ENCODE measurements at places on chromosomes 3 and 15.

- no peak for DNase-seq
These were observed 127.3 kb downstream of the NR2F2 start for GRCh38 chr15:96457841-96458240.

GRCh38 chr15:68800875-68801274 lies 19.8 kb downstream of the ANP32A start:
- no peak for DNase-seq

DNA sequence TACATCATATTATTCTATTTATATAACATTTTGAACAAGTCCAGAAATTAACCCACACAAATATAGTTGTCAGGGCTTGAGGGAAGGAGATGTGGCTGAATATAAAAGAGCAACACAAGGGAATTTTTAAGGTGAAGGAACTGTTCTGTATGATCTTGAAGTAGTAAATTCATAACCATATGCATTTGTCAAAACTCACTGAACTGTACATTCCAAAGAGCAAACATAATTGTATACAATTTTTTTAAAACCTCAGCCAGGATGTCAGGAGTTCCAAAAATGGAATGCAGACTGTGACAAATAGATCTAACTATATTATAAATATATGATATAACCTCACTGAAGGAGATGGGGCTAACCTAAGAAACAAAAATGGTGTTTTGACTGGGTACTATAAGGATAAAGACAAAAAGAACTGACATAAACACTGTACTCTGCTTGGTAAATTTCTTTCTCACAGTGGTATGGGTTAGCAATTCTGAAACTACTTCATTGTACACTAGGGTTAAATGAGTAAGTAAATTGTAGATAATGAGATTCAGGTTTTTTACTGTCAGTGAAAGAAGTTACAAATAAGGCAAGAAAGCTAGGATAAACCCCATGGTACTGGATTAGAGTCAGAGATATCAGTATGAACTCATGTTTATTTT lies 14.4 kb downstream of the GOLGB1 start:
- no peak for DNase-seq

GRCh38 chr3:196193736-196194541 lies 17.3 kb downstream of the ZDHHC19 start:
- no peak for DNase-seq

DNA sequence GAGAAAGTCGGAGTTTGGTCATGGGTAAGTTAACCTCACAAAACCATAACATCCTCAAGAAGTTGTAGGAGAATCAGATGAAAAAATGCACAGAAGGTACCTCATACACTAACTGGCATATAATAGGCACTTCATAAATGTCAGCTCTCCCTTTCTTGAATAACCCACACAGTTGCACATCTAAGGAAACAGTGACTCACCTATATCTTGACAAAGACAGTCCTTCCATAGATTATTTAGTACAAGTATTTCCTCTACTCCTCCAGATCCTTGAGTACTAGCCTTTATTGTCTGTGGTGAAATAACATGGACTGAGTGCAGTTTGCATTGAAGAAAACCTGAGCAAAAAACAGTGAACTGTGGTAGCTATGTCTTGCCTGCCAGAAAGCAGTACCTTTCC lies 46.6 kb downstream of the MAGI1 start:
- no peak for DNase-seq

DNA sequence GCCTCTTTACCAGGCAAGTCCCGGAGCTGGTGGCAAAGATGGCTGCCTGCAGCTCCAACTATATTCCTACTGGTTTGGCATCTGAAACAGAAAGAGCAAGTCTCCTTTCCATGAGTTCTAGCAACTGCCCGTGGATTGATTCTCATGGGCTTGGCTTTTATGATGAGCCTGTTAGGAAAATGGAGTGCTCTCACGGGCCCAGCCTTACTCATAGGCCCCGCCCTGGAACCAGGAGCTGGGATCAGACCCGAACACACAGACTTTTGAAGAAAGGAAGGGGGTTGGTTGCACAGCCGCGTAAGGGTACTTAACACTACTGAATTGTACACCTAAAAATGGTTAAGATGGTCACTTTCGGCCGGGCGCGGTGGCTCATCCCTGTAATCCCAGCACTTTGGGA lies 2.9 kb downstream of the NRROS start:
- no peak for DNase-seq

GRCh38 chr15:73891328-73892315 lies 18.3 kb downstream of the TBC1D21 start:
- no peak for DNase-seq

DNA sequence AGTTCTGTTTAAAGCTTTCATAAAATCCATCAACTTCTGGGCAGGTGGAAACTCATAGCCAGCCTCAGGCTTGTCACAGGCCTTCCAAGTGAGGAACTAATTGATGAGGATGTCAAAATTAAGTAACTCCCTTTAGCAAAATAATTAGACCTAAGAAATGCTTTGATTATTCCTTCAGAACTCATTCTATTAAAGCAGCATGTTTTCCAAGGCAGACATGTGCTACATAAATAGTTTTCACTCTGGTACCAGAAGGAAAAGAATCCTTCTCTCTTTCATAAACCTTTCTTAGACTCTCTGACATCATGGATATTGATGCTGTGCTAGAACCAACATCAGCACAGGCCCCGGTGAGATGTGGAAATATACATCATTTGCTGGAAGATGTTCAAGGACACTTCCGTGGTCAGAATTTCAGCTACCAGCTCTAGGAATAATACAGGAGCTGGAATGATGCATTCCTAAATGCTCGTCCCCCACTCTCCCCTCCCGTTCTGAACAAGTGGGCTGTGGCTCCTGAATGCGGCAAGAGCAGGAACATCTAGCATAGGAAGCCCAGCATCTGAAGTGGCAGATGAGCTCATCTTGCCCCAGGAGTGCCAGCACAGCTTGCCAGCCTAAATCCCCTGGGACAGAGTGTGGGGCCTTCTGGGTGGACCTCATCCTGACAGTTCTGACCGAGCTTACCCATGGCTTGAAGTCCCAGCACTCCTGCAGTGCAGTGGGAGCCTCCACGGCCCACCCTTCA lies 82.4 kb downstream of the WWTR1 start:
- peak; percentile 22 for DNase-seq

DNA sequence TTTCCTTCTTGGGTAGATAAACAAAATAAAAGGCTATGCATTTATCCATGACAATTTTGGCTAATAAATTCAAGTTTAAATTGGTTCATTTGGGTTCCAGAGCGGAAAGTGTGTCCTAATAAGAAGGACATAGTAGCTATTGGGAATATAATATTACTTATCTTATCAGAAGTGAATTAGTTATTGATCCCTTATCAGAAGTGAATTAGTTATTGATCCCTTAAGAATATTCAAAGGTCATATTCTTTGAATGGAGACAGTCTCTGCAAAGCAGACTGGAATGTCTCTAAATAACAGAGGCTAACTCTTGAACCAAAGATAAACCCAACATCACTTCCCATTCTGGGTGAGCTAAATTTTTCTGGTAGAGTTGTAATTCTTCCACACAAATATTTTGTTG lies 290.7 kb upstream of the BCHE start:
- DNase-seq = no peak

DNA sequence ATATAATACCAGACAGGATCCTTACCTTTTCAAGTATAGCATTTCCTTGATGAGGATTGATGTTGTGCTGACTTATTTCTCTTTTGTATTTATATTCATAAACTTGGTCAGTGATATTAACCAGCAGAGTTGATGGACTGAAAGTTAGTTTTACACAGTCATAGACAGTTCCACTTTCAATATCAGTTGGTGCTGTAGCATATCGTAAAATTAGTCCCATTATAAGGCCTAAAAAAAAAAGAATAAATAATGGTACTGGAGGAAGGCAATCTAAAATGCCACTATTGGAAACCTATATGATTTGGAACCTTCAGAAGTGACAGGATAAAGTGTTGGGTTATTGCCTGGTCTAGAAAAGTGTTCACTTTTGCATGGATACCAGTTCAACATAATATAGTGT lies 16.3 kb downstream of the SLC9A9 start:
- DNase-seq = no peak

- no peak for DNase-seq
These were observed 38.3 kb upstream of the WNT5A start for GRCh38 chr3:55525436-55525835.

GRCh38 chr15:83030021-83030420 lies 18.6 kb upstream of the C15orf40 start:
- DNase-seq = no peak

Measured in C1 segment of cervical spinal cord (tissue), 14 donors.